ENCODE measurements at places on chromosomes 3 and 15. TPM values are rescaled to one million over a fixed set of nuclear protein-coding genes. Genes with fewer than 3 reads are reported as not detected.

Gene ZNF774
- 2.1 TPM for total RNA-seq

Gene GYG1
- 38.3 TPM for total RNA-seq

Gene PP2D1
- total RNA-seq = not detected

Gene RETNLB
- total RNA-seq = not detected

Gene SPTSSB
- total RNA-seq = not detected

Gene RTP3
- total RNA-seq = not detected

Gene ANKUB1
- not detected for total RNA-seq

Gene CAMK2N2
- not detected for total RNA-seq

Gene RASGRF1
- not detected for total RNA-seq

Gene CFAP91
- 1.8 TPM for total RNA-seq

Gene GP9
- not detected for total RNA-seq

Gene STX19
- not detected for total RNA-seq

Gene ANKRD34C
- total RNA-seq = not detected

Gene KLF15
- total RNA-seq = not detected

Gene HRH1
- total RNA-seq = 28.3 TPM

Gene CDCP1
- total RNA-seq = 76.4 TPM

Gene CAND2
- total RNA-seq = 3.2 TPM

Gene PLA2G4D
- not detected for total RNA-seq

Gene LRRC3B
- not detected for total RNA-seq

Gene TMEM43
- total RNA-seq = 114 TPM

Gene THRB
- total RNA-seq = not detected

Gene GLDN
- under 0.01 TPM for total RNA-seq

Gene TPRG1
- total RNA-seq = 0.30 TPM

Gene ACTC1
- total RNA-seq = not detected

Gene LMOD3
- total RNA-seq = not detected

Gene UBAP1L
- 2.8 TPM for total RNA-seq

Gene CELSR3
- 0.89 TPM for total RNA-seq

Gene TMCO5A
- total RNA-seq = not detected

Gene CCR9
- total RNA-seq = not detected

Gene MCCC1
- 17.8 TPM for total RNA-seq

Gene OR4M2
- total RNA-seq = not detected

Gene LMAN1L
- total RNA-seq = not detected

Gene LRRC31
- total RNA-seq = not detected

Gene UQCRC1
- 300 TPM for total RNA-seq

Gene MTFMT
- total RNA-seq = 21.0 TPM

Gene BOC
- total RNA-seq = 2.4 TPM

Gene DUOX2
- total RNA-seq = not detected

Gene TIMP4
- total RNA-seq = 1.8 TPM

Gene CD200R1
- not detected for total RNA-seq

Gene COPB2
- total RNA-seq = 407 TPM

Gene PLA2G4F
- not detected for total RNA-seq

Gene ECE2
- total RNA-seq = not detected

Gene COL6A5
- total RNA-seq = under 0.01 TPM

Gene UACA
- 192 TPM for total RNA-seq

Gene GABRR3
- not detected for total RNA-seq

Gene QTRT2
- total RNA-seq = 17.8 TPM

Gene LSM3
- 7.7 TPM for total RNA-seq

Gene GOLGA6A
- not detected for total RNA-seq

Gene SCN11A
- not detected for total RNA-seq

Gene MNS1
- total RNA-seq = 1.3 TPM

Gene TMIE
- not detected for total RNA-seq

Gene IL17RE
- total RNA-seq = 0.23 TPM

Gene HHLA2
- total RNA-seq = 0.05 TPM
